ENCODE measurements at places on chromosomes 2 and 18. TPM values are rescaled to one million over a fixed set of nuclear protein-coding genes. Genes with fewer than 3 reads are reported as not detected.

Gene KCNS3
- 38.0 TPM for total RNA-seq

Gene TEX44
- not detected for total RNA-seq

Gene DLX1
- total RNA-seq = not detected

Gene M1AP
- total RNA-seq = 0.81 TPM

Gene RGPD3
- total RNA-seq = 0.62 TPM

Gene RIT2
- total RNA-seq = not detected

- no peak for ATAC-seq
These were observed 95.5 kb downstream of the CCDC102B start for GRCh38 chr18:68893354-68893753.

DNA sequence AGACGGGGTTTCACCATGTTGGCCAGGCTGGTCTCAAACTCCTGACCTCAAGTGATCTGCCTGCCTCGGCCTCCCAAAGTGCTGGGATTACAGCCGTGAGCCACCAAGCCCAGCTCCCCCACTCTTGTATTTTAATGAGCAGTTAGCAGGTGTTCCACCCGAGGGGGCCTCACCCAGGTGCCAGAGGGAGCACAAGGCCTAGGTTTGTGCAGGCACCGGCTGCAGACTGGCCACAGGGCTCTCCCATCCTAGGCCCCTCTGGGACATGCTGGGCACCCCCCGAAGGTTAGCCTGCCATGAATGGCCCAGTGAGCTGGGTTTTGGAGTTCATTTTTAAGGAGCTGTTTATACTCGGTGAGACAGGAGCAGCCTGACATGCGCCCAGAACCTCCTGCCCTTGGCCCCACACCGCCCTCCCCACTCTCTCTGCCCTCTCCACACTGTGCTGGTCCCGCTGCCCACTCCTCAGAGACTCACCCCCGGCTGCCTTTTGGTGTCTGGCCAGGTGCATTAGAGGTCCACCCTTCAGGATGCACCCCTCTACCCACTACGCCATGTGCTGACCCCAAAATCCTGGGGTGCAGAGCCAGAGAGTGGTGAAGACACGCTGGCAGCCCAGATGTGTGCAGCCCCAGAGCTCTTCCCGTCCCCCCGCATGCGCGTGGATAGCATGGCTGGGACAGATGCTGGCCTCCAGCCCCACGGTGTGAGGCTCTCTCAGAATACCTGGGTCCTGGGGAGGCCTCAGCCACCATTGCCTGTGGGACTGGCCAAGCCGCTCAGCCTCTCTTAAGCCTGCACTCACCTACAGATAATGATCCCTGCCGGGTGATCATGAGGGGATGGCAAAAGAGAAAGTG lies 11.2 kb upstream of the KLF11 start:
- no peak for ATAC-seq

GRCh38 chr2:112730791-112731190 lies 10.0 kb downstream of the NT5DC4 start:
- no peak for ATAC-seq

GRCh38 chr18:45719106-45719505 lies 4.9 kb upstream of the SLC14A1 start:
- no peak for ATAC-seq

GRCh38 chr2:184814421-184814820 lies 216.1 kb downstream of the ZNF804A start:
- no peak for ATAC-seq

GRCh38 chr2:69943000-69943842 lies 18.2 kb downstream of the ASPRV1 start:
- ATAC-seq = no peak

DNA sequence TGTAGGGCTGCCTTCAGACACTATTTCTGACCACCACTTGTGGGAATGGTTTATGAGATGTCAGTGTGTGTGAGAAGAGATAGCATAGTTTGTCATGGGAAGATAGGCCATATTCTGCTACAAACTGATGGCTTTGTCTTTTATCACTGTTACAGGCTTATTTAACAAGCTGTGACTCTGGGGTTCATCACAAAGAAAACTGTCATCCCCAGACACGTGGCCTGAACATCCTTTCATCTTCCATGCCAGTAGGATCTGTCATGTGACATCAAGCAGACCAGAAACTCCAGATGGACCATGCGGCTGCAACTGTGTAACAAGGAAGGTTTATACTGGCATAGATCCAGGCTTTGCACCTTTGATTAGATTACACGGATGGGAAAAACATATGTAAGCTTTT lies 128.6 kb upstream of the KCNH7 start:
- no peak for ATAC-seq

DNA sequence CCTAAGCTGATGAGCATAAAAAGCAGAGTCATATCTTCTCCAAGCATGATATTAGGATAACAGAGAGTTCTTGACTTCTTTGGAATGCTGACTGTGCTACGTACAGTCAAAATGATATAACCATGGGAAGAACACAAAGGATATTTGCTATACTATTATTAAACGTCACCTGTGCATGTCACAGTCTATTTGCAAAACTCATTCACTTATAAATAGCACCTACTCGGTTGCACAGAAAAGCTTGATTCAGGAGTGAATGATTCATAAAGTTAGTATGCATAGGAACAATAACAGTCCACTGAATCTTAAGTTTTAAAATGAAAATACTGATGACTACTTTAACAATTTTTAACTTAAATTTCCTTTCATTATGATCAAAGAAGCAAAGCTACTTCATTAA lies 83.3 kb downstream of the SP3 start:
- no peak for ATAC-seq

GRCh38 chr2:203808046-203808750 lies 59.4 kb upstream of the CTLA4 start:
- ATAC-seq = no peak

GRCh38 chr2:25165992-25166875 lies 2.1 kb downstream of the POMC start:
- no peak for ATAC-seq

DNA sequence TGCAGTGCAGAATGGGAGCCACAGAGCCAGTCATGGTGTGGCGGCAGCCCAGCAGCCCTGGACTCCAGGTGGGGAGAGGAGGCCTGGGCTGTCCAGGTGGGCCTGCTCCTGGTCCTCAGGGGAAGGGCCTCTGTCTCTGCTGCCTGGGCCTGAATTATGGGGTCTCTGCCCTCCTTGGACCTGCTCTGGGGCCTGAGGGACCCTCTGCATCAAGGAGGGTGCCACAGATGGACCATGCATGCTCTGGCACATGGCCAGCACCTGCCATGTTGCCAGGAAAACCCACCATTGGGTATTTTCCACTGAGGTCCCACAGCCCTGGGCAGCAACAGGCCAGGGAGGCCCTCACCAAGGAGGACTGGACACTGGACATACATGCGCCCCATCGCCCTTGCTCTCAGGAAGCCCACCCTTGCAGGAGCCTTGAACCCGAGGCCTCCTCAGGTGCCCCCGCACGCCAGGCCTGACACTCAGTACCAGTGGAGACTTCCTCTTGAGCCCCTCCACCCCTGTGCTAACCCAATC lies 107.1 kb downstream of the NDUFA10 start:
- ATAC-seq = no peak

DNA sequence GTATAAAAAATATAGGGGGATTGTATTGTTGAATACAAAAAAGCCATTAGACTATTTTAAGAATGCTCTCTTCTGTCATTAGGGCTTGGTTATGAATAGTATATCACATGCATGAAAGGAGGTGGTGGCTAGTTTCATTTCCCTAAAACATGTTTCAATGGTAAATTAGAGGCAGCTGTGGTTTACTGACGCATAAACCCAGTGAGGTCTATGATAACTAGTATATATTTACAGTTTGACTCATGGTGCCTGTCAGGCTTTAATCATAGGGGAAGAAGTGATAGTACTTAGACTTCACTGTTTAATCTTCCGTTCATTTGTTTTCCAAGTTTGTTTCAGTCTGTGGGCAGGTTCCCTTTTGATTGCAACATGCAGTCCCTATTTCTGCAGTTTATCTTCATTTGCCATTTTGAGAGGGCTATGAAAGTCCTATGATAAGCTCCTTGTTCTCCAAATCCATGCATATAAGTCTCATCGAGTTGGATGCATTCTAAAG lies 55.1 kb upstream of the MAP4K3 start:
- ATAC-seq = peak; percentile 70

GRCh38 chr2:54881759-54882158 lies 158.3 kb downstream of the EML6 start:
- no peak for ATAC-seq

DNA sequence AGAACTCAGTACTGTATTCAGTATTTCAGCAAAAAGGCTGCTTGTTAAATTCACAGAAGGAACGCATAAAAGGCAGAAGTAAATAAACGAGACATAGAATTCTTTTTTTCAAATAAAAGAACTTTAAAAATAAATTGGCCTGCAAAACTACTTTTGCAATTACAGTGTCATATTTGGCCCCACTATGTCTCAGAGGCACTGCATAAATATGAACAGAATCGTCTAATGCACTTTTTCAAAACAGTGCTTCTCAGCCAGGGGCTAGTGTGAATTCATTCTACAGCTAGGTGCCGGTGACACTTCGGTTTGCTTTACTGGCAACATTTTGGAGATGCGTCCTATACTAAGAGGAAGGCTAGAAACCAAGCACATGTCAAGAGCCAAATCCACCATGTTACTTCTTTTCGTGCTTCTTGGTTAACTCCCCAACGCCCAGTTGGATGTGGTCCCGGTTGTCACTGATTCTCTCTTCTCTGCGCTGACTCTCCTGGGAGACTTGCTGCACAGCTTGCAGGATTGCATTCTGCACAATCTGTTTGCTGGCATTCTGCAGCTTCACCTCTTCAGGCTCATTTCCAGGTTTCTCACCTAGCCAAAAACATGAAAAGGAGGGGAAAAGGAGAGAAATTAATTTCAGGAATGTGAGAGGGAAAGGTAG lies 51.8 kb downstream of the AKAIN1 start:
- no peak for ATAC-seq

DNA sequence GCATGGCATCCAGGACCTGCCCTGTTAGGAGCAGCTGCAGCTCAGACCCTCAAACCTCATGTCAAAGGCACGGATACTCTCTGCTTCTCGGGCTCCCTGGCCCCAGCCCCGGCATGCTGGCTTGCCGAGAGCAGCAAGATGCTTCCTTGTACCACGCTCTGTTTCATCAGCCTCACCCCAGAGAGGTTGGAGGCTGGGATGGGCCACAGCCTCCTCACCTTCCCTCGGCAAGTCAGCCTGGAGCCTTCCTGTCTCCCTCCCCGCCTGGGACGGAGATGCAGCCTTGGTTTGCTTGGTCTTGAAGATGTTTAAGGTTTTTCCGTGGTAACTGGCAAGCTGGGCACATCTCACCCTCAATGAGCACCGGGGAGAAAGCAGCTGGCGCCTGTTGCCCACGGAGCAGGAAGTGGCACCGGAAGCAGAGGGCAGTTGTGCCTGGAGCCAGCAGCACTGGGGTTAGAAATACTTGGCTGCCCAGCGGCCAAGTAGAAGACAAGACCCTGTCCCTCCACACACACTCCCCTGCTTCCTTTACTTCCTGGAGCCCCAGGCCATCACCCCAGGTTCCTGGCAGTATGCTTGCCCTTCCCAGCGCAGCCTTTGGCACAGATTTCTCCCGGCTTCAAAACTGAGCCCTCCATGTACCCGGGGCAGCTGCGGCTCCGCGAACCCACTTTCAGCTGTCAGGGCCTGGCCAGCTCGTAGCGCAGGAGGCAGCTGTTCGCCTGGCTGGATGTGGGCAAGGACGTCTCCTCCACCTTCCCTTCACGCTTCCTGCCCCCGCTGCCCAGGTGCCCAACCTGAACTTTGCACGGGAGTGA lies 17.4 kb downstream of the FBLN7 start:
- no peak for ATAC-seq

- peak; percentile 77 for ATAC-seq
These were observed 68.0 kb downstream of the ZFP36L2 start for GRCh38 chr2:43158259-43158880.

GRCh38 chr2:113225263-113226259 lies 51.8 kb downstream of the PSD4 start:
- peak; percentile 64 for ATAC-seq

DNA sequence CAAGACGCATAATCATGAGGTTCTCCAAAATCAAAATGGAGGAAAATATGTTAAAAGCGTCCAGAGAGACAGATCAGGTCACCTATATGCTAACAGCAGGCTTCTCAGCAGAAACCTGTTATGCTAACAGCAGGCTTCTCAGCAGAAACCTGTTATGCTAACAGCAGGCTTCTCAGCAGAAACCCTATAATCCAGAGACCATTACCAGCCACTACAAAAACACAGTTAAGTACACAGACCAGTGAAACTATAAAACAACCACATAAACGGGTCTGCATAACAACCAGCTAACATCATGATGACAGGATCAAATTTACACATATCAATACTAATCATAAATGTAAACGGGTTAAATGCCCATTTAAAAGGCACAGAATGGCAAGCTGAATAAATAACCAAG lies 1548.4 kb upstream of the TMEFF2 start:
- ATAC-seq = no peak

DNA sequence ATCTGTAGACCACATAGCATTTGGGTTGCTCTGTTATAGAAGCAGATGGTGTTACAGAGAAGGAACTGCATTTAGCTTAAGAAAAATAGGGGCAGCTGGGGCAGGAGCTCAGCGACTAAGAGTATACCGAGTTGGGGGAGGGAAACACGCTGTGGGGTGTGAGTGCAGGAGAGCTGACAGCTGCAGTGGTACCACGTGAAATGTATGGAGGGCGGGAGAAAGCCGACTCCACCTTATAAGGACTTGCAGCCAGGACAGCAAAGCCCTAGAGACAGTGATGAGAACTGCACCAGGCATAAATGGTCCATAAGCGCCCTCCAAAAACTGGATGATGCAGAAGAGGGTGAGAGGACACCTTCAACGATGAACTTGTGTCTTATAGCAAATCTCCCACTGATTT lies 237.6 kb downstream of the PRKCE start:
- ATAC-seq = peak; percentile 55

GRCh38 chr2:174878537-174879147 lies 114.4 kb upstream of the CHRNA1 start:
- no peak for ATAC-seq

DNA sequence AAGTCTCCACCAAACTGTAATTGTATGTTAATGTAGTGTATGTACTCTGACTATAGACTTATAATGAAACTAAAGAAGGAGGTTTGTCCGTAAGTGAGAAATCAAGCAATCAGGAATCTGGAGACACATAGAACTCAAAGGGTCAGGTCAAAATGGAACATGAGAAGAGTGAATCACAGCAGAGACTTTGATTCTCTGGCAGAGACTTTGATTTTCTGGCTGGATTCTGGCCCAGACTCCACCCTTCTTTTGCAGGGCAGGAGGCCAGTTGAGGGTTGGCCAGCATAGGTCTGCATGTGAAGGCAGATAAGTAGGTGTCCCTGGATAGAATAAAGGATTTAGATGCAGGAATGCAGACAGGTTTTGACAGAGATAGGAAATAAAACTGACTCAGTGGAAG lies 11.0 kb upstream of the NCKAP5 start:
- no peak for ATAC-seq

DNA sequence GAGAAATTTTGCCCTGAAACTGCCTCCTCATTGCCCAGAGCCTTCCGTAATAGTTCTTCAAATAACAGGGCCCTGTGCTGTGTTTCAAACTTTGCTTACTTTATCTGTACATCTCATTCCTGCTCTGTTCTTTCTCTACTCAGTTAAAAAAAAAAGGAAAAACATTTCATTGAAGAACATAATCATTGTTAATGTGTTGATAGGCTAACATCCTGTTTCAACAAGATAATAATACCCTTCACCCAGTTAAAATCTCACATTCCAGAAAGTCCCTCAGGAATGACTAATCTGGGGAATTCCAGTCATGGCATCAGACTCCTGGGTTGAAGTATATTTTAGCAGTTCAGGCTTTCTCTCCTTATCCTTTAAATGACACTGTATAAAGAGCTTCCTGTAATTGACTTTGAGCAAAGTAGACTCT lies 45.6 kb upstream of the ITGAV start:
- ATAC-seq = no peak
